Posterior cingulate gyrus (tissue), 11 donors: ENCODE measurements at places on chromosomes 2 and 18.

GRCh38 chr2:196719110-196719872 is 79.8 kb downstream of the CCDC150 start:
- DNase-seq, result no peak

DNA sequence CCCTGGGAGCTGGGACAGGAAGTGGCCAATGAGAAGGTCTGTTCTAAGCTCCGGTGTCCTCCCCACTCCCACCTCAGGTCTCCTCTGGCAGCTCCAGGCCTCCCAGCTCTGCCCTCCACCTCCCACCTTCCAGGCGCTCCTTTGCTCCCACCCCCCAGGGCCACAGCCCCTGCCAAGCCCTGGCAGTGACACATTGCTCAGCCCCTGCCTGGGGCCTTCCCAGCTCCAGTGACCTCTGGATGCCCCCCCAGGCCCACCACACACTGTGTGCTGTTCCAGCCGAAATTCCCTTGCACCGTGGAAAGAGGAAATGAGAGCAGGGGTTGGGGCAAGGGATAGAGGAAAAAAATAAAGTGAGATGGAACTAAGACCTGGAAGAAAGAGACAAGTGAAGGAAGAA is 289.6 kb downstream of the CYP26B1 start:
- DNase-seq, result no peak

GRCh38 chr18:12315490-12315889 is 7.4 kb downstream of the TUBB6 start:
- DNase-seq, result no peak

DNA sequence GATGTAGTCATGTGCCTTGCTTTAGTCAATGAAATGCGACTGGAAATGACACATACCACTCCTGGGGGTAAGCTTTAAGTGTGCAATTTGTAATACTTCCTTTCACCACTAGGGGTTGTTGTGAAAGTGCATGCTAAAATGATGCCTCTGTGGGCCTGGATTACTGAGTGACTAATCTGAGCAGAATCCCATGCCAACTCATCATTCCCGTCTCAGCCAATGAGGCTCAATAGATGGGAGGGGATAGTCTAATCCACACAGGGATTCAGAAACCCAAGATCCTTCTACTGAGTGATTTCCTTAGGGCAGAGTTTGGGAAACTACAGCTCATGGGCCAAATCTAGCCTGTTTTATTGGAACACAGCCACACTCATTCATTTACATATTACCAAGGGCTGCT is 54.0 kb downstream of the HRH4 start:
- no peak for DNase-seq

DNA sequence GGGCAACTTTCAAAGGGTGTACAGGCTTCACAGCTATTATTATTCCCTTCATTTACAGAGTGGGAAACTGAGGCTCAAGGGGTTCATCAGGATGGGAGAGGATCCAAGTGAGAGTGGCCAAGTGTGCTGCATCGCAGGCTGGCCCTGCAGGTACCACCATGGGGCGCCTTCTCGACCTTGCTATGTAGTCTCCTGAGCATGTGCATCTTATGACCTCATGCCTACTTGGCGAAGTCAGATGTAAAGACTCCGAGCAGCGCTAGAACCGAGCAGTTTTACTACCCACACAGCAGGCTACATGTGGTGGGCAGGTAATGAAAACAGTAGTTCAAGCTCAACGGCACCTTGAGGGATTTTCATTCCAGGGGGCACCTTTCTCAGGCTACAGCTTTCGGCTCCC is 42.0 kb downstream of the TFCP2L1 start:
- DNase-seq, result peak; percentile 64

- no peak for DNase-seq
Observed at GRCh38 chr2:67294218-67294617, 102.9 kb upstream of the ETAA1 start.

DNA sequence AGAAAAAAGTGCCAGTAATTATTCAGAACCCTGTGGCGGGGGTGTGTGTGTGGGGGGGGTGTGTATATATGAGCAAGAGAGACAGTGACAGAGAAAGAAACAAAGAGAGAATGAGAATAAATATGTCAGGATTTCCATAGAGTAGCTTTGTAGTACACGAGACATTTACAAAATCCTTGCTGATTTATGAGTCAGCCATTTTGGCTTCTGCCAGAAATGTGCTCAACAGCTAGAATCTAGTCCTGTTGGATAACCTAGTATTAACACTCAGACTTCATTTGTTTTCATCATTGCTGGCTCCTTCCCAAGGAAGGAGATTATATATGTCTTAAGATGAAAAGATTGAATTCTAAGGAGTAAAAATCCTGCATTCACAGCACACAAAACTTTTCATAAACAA is 140.5 kb upstream of the HNRNPA3 start:
- no peak for DNase-seq

DNA sequence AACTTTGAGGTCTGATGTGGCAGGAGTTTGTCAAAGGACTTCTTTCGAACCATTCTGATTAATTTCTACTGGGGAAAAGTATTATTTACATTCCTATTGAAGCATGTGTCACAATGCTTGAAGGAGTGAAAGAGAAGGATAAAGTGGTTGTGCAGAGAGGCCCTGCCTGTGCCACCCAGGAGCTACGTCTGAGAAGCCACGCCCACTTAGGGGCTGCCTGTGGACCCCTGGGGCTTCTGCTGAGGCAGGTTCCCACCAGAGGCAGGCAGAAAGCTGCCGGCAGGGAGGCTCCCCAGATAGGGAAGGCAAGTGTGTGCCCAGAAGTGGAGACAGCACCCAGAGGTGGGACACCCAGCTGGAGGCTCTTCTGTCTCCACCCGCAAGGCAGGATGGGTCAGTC is 47.4 kb downstream of the GBX2 start:
- no peak for DNase-seq

- DNase-seq, result no peak
Observed at GRCh38 chr18:32888306-32888705, 115.5 kb upstream of the KLHL14 start.

DNA sequence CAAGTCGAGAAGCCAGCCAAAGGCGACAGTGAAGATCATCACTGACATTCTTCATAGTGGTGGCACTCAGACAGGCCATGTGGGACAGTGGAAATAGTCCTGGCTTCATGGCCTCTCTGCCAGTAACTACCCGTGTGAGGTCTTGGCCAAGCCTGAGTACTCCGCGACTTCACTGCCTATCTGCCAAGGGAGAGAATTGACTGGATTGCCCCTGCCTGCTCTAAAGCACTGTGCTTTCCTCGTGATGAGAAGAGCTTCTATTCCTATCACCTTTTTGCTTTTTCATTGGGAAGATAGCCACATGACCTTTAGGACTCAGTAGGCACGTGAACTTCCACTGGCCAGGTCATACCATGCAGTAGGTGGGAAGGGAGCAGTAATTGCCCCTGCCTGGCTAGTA is 239.3 kb downstream of the HAUS1 start:
- no peak for DNase-seq

GRCh38 chr2:65153515-65153914 is 23.6 kb upstream of the RAB1A start:
- DNase-seq, result no peak

DNA sequence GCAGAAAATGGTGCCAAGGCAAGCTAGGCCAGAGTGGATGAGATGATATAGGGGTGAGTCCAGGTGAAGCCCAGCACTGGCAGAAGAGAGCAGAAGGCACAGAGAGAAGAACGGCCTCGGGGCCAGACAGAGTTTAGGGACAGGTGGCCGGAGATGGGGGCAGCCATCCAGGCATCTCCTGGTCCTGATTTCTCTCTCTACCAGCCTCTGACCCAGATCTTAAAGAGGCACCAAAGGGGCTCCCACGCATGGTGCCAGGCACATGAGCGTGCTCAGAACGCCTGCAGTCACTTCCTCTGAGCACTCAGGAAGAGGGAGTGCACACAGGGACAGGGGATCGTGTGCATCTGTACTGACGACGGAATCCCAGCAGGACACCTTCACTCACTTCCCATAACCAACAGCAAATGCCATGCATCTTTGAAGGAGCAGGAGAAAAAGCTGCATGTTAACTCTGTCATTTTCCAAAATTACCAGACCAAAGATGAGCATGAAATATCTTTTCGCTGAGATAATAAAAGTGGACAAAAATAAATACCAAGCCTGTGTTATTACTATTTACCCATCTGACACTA is 427.8 kb upstream of the MYT1L start:
- DNase-seq, result no peak

DNA sequence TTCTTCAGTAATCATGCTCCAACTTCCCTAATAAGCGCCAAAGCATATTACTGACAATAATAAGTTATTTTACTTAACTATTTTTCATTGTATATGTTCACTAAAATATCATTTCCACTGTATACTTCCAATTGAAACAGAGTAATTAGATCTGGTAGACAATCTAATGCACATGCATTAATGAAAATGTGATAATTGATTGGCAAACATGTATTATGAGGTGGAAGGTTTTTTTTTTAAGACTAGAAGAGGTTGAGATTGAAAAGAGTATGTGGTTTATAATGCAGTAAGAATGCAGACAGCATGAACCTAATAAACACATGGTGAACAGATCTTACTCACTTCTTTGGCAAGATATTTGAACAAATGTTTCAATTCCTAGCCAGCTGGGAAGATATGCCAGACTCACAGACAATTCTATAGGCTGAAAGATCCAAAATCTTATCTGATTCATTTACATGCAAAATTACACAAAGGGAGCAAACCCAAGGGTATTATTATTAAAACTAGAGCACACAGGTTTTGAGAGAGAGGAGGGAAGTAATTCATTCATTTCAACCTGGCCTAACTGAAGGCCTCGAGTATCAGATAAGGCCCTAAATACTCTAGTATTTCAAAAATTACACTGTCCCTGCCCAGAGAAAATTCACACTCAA is 2.8 kb downstream of the NCKAP1 start:
- DNase-seq, result no peak

DNA sequence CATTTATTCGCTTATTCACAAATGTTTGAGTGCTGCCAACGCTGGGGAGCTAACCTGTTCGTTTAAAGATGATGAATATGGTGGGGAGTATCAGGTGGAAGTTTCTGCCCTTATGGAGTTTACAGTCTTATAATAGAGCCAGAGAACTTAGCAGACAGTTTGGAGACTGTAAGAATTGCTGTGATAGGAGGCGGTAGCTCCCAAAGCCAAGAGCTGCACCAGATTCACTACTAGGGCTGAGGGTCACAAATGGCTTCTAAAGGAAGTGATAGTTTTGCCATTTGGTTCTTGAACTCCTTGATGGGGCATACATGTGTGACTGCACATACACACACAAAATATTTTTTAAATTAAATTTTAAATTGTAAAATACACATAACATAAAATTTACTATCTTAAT is 29.0 kb downstream of the UGP2 start:
- DNase-seq, result no peak

GRCh38 chr2:111653913-111654312 is 230.1 kb downstream of the ANAPC1 start:
- DNase-seq, result no peak

- DNase-seq, result no peak
Observed at GRCh38 chr2:202249521-202250253, 11.3 kb upstream of the SUMO1 start.

- DNase-seq, result no peak
Observed at GRCh38 chr2:182754231-182754630, 38.2 kb downstream of the DNAJC10 start.

- no peak for DNase-seq
Observed at GRCh38 chr2:135985826-135986393, 484 bp upstream of the DARS1 start.

- no peak for DNase-seq
Observed at GRCh38 chr18:79511671-79512301, 116.1 kb downstream of the NFATC1 start.

DNA sequence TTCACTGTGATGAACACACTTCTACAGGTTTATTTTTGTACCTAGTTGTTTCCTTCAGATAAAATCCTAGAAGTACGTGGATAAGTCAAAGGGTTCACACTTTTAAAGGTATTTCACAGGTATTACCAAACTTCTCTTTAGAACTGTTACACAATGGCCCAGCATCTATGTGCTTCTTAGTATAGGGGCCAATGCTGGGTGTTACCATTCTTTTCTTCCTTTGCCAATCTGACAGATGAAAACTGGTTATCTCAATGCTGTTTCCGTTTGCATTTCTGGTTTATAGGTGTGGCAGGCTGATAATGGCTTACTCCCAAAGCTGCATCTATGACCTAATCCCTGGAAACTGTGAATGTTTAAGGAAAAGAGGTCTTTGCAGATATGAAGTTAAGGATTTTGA is 2.8 kb upstream of the TCF7L1 start:
- DNase-seq, result no peak

- DNase-seq, result no peak
Observed at GRCh38 chr2:110812726-110813645, 80.6 kb downstream of the ACOXL start.

- DNase-seq, result no peak
Observed at GRCh38 chr18:653512-653911, 3.9 kb upstream of the TYMS start.

GRCh38 chr2:163834221-163834620 is 98.4 kb upstream of the FIGN start:
- no peak for DNase-seq

DNA sequence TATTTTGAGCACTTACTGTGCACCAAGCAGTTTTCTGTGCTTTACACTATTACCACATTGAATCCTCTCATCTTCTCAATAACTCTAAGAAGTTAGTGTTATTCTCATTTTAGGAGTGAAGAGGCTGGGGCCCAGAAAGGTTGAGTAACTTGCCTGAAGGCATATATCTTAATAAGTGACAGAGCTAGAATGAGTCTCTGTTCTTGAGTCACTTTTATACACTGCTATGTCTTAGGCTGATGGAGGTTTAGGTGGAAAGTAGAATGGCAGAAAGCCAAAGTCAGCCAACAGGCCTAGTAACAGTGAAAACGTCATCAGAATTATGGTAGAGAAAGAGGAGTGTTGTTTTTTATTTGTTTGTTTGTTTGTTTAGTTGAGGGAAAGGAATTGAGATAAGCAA is 27.9 kb upstream of the RPE start:
- no peak for DNase-seq

DNA sequence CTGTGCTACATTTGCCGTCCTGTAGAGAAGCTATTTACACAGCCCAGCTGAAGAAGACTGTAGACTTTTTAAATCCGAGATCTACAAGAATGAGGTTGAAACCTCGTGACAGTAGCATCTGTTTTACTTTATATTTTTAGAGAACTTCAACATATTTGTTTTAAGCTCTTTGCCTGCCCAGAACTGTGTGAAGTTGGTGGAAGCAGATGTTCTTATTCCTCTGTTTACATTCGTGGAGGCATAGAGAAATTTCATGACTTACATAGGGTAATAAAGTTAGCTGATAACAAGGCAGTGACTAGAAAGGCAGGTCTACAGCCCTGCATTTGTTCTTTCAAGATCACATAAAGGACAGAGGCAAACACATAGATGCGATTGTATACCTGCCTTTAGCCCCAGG is 47.0 kb upstream of the MAP3K20 start:
- DNase-seq, result no peak

- DNase-seq, result no peak
Observed at GRCh38 chr2:209734805-209735204, 36.8 kb upstream of the UNC80 start.
